ENCODE measurements at places on chromosomes 6 and 20.

DNA sequence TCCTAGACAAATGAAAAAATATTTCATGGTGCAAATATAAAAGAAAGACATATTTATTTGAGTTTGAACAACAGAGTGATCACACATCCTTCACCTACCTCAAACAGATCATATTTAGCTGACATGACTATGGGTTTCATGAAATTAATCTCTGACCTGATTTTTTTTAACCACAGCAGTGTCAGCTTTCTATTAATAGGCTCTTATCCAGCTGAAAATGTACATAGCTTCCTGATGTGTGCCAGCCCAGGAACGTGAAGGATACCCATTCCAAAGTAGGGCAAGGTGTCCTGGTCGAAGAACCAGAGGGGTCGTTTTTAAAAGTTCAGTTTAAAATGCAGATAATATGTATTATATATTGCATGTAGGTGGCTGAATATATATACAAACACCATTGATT, 19.8 kb downstream of the TRDN start:
- no peak for DNase-seq

GRCh38 chr20:25173886-25174308, 21.6 kb upstream of the ENTPD6 start:
- no peak for DNase-seq

- DNase-seq: no peak
These were observed 5.2 kb downstream of the TFAP2C start for GRCh38 chr20:56634307-56634706.

GRCh38 chr20:32535316-32535952, 49.7 kb downstream of the NOL4L start:
- DNase-seq: peak; percentile 53
